Activated CD4-positive, alpha-beta T cell treated with anti-CD3 and anti-CD28 coated beads, Interleukin-2, Interleukin-4, amounts not matched to agents 100 ng/mL and 50 ng/mL, durations not matched to agents 16 hours and 8 hours (primary cell): ENCODE measurements at places on chromosomes 3 and 15.

- DNase-seq = no peak
Measured at GRCh38 chr3:122969585-122970469, 57.7 kb downstream of the SEMA5B start.

GRCh38 chr3:10437995-10438901 lies 67.1 kb downstream of the ATP2B2 start:
- DNase-seq = no peak

DNA sequence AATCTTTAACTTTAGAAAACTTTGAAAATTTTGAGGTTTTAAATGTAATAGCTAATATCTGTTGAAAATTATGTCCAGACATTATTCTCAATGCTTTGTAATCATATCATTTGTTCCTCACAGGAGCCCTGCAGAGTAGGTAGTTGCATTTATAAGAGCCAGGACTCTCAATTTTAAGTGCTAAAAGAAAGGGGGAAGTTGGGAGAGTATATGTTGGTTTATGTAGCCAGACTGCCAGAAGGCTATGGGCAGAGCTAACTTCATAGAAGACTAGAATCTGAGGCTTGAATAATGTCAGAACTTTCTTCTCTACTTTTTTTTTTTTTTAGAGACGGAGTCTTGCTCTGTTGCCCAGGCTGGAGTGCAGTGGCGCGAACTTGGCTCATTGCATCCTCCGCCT lies 9.1 kb downstream of the VPS8 start:
- DNase-seq = no peak

GRCh38 chr3:122621112-122621511 lies 43.7 kb downstream of the PARP15 start:
- DNase-seq = no peak

GRCh38 chr3:124441766-124442165 lies 288.5 kb upstream of the UMPS start:
- DNase-seq = no peak

- DNase-seq = no peak
Measured at GRCh38 chr3:156388497-156389448, 166.1 kb downstream of the SSR3 start.

- no peak for DNase-seq
Measured at GRCh38 chr15:71512682-71513006, 297.7 kb upstream of the NR2E3 start.
